ENCODE measurements at places on chromosomes 6 and 20.

DNA sequence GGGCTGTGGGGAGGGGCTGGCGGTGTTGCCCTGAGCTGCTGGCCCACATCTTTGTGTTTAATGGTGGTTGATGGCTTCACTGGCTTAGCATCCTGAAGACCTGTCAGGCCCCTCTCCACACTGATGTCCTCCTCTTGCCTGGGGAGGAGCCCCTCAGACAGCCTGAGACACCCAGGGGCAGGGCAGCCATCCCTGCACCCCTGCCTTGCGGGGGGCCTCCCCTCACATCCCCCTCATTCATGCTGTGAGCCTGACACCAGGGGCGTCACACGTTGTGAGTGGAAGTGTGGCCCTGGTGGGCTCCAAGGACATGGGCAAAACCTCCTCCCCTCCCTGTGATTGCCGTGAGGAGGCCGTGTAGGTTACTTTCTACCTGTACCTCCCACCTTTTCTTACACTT is 152.7 kb downstream of the DTNBP1 start:
- no peak for DNase-seq

GRCh38 chr6:16969699-16970655 is 131.9 kb upstream of the STMND1 start:
- DNase-seq = no peak

DNA sequence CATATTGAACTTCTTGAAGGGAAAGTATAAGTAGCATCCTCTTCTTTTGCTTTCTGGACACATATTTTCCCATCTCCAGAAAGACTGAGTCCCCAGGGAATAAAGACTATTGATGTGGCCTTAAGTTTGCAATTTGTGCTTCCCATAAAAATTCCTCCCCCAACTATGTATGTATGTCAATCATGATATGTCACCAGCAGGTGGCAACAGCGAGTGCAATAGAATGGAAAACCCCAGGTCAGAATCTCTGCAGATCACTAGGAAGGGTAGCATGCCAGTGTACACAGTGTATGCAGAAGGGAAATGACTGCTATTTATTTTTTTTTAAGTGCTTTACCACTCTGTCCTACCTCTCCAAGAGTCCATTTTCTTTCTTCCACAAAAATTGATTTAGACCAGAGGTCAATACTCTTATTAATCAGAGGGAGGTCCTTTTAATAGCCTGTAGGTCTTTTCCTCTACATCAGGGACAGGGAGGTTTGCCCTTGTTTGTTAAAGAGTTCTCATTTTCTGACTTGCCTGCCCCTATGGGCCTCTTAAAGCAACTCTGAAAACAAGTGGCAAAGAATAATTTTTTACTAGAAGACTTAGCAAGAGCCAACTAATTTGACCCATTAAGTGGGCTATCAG is 61.4 kb downstream of the BMP2 start:
- peak; percentile 23 for DNase-seq

- no peak for DNase-seq
These were observed 97.6 kb upstream of the CST7 start for GRCh38 chr20:24851346-24852019.

DNA sequence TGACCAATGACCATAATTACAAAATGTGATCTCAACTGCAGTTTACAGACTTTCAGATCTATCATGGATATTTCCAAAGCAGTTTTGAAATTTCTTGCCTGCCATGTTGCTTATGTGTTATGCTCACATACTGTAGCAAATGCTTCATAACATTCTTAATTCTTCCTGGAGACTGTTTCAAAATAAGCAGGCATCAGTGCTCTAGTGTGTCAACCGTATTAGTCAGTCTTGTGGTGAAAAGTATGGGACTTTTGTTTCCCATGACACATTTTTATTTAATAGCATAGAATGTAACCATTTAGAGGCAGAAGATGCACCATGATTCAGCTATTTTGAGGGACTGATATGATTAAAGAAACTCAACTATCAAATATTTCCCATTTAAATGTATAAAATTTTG is 1.7 kb downstream of the POPDC3 start:
- no peak for DNase-seq

GRCh38 chr6:170164271-170164900 is 126.5 kb downstream of the DLL1 start:
- no peak for DNase-seq

GRCh38 chr6:5173810-5174209 is 86.9 kb downstream of the LYRM4 start:
- DNase-seq = no peak

DNA sequence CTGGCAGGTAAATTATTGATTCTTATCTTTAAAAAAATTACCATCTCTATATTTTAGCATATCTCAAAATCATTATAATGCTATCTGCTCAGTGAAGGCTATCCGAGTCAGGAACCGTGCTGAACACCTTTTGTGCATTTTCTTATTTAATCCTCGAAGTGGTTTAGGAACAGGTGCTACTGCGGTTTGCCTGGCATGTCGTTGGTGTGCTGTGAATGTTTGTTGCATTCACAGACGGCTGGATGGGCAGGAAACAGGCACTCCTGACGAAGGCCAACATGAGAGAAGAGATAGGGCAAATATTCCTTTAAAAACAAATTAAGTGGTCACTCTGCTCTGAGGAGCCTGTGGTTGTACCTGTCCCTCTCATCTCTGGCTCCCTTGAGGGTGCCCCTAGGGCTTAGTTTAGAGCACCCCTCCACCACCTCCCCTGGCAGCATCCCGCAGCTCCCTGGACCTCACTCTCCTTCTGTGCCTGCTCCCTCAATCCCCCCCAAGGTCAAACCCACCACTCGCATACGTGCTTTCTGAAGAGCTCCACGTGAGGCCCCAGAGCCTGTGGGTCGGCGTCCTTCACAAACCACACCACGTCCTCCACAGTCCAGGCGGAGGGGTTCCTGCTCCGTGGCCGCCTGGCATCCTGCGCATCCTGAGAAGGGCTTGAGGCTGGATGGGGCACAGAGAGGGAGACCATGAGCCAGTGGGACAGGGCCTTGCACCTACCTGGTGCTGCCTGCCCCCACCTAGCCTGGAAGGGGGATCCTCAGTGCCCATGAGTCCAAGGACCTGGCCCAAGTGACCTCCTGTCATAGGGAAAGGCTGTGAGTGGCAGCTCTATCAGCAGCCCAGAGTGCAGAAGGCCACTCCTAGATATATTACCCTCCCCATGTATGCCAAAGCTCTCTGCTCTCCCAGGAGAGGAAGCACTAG is 116.5 kb downstream of the SCML4 start:
- no peak for DNase-seq

DNA sequence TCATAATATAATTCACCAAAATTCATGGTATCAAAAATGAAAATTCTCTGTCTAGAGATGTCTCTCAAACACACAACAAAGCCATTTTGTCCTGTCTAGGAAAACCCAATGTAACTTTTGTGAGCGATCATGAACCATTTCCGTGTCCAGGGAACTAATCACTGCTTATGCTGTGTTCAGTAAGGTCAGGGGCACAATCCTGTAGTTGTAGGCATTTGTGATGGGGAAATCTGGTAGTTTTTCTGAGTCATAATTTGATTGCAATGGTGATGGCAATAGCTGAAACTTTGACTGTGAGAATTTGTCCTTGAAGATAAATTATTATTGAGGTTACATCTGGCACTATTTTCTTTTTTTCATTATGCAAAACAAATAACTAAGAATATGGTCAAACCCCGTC is 21.0 kb upstream of the GCLC start:
- no peak for DNase-seq

DNA sequence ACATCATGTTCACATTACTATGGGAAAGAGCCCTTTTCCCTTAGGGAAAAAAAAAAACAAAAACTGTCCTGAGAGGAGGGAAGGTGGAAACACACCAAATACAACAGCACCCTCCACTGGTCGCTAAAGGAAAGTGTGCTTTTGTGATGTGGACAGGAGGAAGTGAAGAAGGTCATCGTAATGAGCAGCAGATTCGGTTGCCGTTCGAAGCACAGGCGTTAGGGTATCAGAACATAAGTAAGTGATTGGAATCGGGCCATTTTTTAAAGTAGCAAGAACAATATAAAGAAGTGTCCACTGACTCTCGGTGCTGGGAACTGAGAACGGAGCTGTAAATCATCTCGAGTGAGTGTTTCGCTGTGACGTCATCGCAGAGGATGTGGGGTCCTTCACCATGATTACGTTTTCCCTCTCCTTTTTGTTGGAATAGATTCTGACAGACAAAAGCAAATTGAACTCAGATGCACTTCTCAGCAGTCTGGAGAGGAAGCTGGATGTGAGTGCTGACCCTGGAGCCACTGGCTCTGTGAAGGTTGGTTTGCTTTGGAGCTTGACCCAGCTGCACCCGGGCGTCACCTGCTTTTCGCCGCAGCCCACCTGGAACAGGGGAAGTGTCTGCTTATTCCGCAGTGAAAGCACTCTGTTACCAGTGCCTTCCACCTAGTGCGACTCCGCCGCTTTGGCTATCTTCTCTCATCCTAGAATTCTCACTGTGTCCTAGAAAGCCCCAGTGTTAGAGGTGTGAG is 203.6 kb upstream of the GMDS start:
- peak; percentile 22 for DNase-seq

DNA sequence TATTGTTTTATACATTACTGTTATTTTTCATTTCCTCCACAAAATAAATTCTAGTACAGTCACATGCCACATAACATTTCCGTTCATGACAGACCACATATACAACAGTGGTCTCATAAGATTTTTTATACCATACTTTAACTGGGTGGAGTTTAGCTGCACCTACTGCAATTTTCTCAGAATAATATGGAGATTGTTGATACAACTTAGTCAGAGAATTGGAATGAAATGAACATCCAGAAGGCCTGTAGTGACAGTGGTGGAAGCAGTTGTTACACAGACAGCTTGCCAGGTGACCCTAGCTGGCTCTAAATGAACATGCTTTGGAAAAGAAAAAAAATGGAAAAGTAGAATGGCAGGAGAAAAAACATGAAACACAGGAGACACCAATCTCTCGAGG is 183.2 kb upstream of the TCF21 start:
- no peak for DNase-seq

GRCh38 chr6:40755749-40756452 is 168.7 kb upstream of the LRFN2 start:
- DNase-seq = no peak

GRCh38 chr20:631101-631500 is 21.0 kb upstream of the TCF15 start:
- DNase-seq = no peak

- no peak for DNase-seq
These were observed 628.0 kb upstream of the ID4 start for GRCh38 chr6:19209202-19209601.

DNA sequence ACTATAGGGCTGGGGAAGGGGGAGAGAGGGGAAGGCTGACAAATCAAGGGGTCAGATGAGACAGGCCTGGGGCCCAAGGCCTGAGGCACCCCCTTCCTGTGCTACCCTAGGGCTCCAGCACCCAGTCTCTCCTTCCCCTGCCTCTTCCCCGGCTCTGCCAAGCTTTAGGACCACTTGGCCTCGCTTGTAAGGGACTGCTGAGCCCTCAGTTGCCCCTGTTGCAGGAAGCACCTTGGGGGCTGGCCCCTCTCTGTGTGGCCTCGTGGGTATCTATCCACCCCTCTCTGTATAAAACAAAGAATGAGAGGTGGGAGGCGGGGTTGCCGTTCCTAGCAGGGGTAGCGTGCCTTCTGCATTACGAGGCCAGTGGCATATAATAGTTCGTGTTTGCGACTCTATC is 21.4 kb upstream of the SMOC2 start:
- no peak for DNase-seq

GRCh38 chr20:6525447-6526303 is 241.8 kb upstream of the BMP2 start:
- DNase-seq = no peak

- DNase-seq = no peak
These were observed 17.5 kb upstream of the PANK2 start for GRCh38 chr20:3871550-3872265.

DNA sequence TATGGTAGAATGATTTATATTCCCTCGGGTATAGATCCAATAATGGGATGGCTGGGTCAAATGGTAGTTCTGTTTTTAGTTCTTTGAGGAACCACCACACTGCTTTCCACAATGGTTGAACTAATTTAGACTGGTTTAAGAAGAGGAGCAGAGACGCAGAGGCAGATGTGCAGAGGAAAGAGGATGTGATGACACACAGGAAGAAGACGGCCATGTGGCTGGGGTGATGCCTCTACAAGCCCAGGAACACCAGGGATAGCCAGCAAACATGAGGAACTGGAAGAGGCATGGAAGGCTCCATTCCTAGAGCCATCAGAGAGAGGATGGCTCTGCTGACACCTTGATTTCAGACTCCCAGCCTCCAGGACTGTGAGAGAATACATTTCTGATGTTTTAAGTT is 218.3 kb upstream of the DTNBP1 start:
- no peak for DNase-seq

DNA sequence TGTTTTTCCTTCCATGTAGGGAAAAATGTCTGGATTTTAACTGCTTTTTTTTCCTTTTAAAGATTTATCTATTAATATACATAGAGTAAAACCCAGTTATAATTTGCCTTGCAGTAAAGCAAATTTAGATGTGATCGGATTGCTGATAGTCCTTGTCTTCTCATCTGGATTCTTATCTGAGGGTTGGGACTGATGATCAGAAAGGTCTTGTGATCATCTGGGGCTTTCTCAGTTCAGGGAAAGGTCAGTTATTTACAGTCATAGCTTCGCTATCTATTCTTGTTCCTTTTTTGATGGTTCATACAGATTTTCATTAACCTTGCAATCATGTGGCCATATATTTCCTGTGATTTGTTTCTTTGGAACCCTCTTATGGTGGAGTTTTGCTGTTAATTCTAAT is 63.8 kb upstream of the CLDN20 start:
- DNase-seq = no peak

DNA sequence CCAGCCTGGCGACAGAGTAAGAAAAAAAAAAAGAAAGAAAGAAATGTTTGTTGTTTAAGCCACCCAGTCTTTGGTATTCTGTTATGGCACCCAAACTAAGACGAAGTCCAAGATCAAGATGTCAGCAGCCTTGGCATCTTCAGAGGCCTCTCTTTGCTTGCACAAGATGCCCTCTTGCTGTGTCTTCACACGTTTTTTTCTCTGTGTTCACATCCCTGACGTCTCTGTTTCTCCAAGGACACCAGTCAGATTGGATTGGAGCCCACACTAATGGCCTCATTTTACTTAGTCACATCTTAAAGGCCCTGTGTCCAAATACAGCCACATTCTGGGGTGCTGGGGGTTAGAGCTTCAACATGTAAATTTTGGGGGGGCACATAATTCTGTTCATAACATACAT is 380.9 kb downstream of the GJA1 start:
- DNase-seq = no peak

GRCh38 chr6:153449279-153449678 is 318.2 kb upstream of the RGS17 start:
- DNase-seq = no peak

Measured in thymus (tissue), 14 donors.